ENCODE measurements at places on chromosomes 6 and 20.

- DNase-seq, result no peak
These were observed 397.4 kb upstream of the PLCB4 start for GRCh38 chr20:8671370-8671961.

DNA sequence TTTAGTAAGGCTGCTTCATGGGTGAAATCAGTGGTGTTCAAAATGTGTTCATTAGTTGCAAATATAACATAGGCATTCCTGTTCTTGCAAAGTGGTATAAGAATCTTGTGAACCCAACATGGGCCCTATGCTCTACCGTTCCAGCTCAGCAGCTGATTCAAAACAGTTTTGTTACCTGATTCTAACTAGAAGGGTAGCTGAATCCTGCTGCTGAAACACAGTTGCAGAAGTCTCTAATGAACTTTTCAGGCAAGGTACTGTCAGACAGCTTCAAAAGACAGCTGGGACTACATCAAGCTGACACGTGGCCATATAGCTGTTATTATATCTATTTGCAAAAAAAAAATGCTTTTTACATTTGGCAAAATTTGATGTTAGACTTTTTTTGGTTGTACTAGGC lies 22.7 kb downstream of the THEMIS start:
- DNase-seq, result no peak

DNA sequence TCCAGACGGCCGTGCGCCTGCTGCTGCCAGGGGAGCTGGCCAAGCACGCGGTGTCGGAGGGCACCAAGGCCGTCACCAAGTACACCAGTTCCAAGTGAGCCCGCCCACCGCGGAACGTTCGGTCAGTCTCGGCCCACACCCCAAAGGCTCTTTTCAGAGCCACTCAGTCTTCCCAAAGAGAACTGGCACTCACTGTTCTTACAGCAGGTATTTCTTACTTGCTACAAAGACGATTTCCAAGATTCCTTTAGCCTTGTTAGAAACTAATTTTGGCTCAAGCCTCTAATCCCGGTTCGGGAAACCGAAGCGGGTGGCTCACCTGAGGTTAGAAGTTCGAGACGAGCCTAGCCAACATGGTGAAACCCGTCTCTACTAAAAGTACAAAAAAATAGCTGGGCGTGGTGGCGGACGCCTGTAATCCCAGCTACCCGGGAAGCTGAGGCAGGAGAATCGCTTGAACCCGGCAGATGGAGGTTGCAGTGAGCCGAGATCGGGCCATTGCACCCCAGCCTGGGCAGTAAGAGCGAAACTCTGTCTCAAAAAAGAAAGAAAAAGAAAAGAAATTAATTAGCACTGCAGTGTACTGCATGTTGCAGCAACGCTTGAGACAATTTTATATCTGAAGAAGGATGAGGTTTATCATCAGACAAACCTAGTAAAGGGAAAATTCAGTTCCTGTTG lies 73.1 kb downstream of the OR2B2 start:
- DNase-seq, result peak; percentile 76

GRCh38 chr20:6028818-6029217 lies 25.0 kb downstream of the LRRN4 start:
- no peak for DNase-seq

All from tongue (tissue), 3 donors.